ENCODE measurements at places on chromosomes 1 and 21.

GRCh38 chr21:31078216-31078615, 39.9 kb upstream of the KRTAP19-8 start:
- DNase-seq, result no peak

- DNase-seq, result no peak
These were observed 151.9 kb upstream of the CTTNBP2NL start for GRCh38 chr1:112244131-112244530.

DNA sequence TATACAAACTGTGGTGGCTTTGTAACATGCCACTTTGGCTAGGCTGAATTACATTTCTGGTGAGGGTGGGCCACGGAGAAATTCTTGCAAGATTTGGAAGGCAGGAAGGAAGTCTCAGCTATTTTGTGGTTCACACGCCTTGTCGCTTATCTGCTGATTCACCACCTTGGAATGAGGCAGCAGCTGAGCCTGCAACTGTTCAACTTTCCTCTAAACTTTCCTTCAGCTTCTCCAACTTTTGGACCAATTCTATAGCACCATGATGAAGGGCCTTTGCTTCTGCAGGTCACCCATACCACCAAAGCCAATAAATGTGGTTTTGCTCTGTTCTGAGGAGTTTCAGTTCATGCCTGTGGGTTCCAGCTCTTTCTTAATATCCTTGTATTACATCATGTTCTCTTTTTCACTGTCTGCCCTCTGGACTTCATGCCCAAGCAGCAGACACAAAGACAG, 337.6 kb upstream of the SNX7 start:
- DNase-seq, result peak; percentile 99

DNA sequence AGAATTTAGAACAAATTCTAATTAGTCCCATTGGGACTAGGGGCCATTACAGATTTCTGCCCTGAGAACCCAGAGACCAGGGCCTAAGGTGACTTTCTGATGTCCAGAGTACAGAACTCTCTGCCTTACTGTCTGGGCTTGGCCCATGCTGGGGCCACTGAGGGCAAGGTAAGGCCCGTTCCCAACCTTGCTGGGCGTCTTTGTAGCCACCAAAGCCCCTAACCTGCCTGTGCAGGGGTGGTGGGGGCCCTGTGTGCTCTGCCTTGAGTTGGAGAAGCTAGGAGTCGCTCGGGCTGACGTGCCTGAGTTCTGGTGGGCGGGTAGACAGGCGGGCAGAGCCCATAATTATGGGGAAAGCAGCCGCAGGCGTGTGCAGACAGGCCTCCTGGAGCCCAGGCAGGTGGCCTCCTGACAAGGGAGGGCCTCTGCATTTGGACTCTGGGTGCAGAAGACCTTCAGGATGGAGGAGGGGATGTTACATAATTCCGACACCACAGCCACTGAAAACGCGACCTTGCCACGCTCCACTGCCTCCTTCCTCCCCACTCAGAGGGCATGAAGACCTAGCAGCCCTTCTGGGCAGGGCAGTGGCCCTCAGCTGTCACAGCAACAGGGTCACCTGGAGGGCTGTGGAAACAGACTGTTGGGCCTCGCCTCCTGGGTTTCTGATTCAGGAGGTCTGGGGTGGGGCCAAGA, 239.9 kb upstream of the TMEM51 start:
- no peak for DNase-seq
